Stimulated activated CD8-positive, alpha-beta memory T cell treated with anti-CD3 and anti-CD28 coated beads, Interleukin-7, amount 100 ng/mL, for 1 hour (primary cell): ENCODE measurements at places on chromosomes 6 and 20.

GRCh38 chr6:116019428-116019827 lies 41.3 kb downstream of the FRK start:
- DNase-seq = no peak

GRCh38 chr6:52965380-52965779 lies 29.7 kb downstream of the GSTA4 start:
- DNase-seq = no peak

- no peak for DNase-seq
These were observed 33.4 kb downstream of the GOPC start for GRCh38 chr6:117568831-117569410.

GRCh38 chr6:134949927-134950326 lies at the start of gene ALDH8A1:
ALDH8A1 (minus strand) TSS chr6:134950101; CDS start chr6:134950053, 48 bp downstream.
- no peak for DNase-seq

- no peak for DNase-seq
These were observed 33.7 kb downstream of the GCNT2 start for GRCh38 chr6:10554826-10555225.

GRCh38 chr6:33769248-33769821 lies 19.6 kb downstream of the LEMD2 start:
- no peak for DNase-seq

GRCh38 chr20:38373231-38373867 lies 27.1 kb downstream of the LBP start:
- no peak for DNase-seq

- no peak for DNase-seq
These were observed 133.3 kb downstream of the WDR27 start for GRCh38 chr6:169568314-169569087.

DNA sequence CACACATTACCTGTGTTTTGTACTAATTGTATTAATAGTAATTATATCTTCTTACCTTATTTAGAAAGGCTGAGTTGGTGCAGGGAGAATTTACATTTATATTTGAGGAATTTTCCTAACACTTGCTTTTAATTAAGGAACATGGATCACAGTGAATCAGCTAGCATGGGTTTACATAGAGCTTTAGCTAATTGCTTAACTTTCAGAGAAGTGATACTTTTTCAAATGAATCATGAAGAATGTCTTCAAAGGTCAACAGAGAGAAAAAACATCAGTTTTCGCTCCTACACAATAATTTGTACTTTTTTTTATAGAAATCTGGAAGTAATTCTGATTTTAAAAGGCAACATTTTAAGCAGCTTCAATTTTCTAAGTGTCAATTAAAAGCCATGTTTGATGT lies 195.0 kb upstream of the HEY2 start:
- no peak for DNase-seq

- no peak for DNase-seq
These were observed 29.9 kb downstream of the BCAS1 start for GRCh38 chr20:54040531-54040930.
